ENCODE measurements at places on chromosomes 2 and 18.
A peak's percentile ranks its signal among the peaks of the same experiment; 100 is the strongest.

- no peak for DNase-seq
Observed at GRCh38 chr2:217847115-217847514, 155.7 kb downstream of the TNS1 start.

- DNase-seq = no peak
Observed at GRCh38 chr2:226440127-226440918, 359.3 kb downstream of the IRS1 start.

- DNase-seq = no peak
Observed at GRCh38 chr2:102041351-102041750, 49.6 kb downstream of the IL1R2 start.

DNA sequence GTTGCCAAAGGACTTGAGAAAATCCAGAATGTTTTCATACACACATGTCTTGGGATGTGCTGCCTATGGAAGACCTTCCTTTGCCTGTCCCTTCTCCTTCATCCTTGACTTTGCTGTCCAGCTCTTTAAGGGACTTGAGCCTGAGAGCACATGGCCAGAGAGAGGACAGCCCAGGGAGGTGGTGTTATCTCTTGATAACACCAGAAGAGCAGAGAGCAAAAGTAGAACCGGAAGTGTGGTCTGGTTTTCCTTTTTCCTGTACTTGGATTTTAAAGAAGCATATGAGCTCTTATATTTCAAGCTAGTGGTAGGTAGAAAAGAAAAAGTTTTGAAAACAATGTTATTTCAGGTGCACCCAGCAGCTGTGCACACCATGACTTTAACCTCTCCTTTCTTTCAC is 94.1 kb upstream of the ZNF532 start:
- no peak for DNase-seq

GRCh38 chr2:20049637-20050036 is 1.8 kb downstream of the LAPTM4A start:
- no peak for DNase-seq

DNA sequence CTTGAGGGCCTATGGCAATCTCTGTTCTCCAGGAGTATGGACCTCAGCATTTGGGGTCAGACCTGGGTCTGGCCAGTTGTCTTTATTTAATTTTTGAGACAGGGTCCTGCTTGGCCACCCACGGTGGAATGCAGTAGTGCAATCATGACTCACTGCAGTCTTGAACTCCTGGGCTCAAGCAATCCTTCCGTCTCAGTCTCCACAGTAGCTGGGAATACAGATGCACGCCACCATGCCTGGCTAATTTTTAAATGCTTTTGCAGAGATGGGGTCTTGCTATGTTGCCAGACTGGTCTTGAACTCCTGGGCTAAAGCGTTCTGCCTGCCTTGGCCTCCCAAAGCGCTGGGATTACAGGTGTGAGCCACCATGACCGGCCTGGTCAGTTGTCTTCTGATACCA is 46.4 kb upstream of the INHBB start:
- DNase-seq = no peak

DNA sequence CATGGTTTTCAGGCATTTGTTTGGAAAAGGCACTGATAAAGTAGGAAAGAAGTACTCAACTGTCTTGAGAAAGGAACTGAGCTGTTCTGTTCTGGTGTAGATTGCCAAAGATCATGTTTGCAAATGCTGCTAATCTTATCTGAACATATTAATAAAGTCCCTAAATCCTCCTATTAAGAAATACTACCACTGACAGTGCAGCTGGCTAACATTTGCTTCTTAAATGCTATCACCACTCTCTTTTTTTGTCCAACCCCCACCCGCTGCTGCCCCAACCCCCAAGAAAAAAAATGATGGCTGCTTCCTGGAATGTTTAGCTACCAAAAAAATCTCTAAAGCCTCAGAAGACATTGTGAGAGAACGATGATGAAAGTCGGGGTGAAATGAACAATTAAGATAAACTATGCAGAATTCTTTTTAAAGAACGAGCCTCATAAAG is 130.7 kb downstream of the CCBE1 start:
- no peak for DNase-seq

DNA sequence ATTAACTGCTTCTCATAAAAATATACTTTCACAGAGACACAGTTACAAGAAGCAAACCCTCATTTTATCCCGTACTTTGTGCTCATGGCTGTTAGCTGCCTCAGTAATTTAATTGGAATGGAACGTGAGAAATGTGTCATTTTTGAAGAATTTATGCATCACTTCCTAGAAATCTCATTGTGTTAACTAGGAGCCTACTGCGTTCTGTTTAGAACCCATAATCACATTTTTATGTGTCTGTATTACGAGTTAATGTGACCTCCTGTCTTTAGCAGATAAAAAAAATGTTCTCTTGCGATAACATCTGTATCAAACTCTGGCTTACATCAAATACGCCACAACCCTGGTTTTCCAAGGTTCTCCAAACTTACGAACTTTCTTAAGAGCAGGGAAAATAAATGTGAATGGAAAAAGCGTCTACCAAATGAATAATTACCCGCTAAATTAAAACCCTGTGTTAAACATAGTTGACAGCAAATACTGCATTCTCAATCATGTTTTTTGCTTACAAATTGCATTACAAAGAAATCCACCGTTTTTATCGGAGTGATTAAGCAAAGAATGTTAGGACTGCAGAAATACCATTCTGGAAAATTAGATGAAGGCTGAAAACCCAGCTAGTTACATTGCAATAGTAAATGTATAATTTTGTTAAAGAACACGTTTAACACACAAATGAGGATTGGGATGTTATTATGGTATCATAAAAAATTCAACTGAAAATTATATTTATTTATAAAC is 12.1 kb upstream of the GBX2 start:
- no peak for DNase-seq

DNA sequence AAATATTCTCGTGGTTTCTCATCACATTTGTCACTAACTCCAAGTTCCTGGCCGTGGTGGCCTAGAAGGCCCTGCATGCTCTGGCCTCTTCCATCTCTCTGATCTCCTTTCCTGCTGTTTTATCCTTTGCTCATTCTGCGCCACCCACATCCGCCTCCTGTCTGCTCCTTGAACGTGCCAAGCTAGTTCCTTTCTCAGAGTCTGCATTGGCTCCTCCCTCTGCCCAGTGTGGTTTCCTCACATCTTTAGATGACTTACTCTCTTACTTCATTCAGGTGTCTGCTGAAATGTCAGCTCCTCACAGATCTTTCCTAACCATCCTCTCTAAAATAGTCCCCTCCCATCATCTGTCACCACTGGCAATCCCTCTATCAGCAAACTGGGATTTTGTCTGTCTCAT is 158.6 kb upstream of the RBMS1 start:
- DNase-seq = no peak

DNA sequence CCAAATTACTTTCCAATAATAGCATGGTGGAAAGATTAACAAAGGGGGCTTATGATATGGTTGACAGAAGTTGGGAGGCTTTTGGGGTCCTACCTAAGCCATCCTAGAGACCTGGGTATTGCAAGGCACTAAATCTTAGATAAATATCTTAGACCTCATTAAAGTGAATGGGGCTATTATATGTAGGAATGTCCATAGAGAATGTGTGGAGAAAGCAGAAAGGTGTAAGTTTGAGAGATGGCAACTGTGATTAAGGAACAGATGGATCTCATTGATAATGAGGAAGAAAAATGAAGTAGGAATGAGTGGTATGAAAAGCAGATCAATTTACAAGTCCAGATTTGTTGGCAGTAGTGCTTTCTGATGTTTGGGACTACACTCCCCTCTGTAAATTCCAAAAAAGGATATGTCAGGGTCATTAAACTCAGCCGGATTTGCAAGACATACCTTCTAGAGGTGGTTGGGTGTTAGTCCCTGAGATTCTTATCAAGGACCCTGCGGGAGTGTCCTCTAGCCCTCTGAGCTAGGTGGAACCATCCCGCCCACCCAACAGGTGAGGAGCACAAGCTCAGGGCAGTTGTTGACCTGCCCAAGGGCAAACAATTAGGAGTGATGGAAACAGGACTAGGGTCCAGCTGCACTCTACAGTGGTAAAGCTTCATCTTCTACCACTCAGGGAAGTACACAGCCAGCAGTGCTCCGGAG is 12.1 kb downstream of the TCF7L1 start:
- DNase-seq = no peak

DNA sequence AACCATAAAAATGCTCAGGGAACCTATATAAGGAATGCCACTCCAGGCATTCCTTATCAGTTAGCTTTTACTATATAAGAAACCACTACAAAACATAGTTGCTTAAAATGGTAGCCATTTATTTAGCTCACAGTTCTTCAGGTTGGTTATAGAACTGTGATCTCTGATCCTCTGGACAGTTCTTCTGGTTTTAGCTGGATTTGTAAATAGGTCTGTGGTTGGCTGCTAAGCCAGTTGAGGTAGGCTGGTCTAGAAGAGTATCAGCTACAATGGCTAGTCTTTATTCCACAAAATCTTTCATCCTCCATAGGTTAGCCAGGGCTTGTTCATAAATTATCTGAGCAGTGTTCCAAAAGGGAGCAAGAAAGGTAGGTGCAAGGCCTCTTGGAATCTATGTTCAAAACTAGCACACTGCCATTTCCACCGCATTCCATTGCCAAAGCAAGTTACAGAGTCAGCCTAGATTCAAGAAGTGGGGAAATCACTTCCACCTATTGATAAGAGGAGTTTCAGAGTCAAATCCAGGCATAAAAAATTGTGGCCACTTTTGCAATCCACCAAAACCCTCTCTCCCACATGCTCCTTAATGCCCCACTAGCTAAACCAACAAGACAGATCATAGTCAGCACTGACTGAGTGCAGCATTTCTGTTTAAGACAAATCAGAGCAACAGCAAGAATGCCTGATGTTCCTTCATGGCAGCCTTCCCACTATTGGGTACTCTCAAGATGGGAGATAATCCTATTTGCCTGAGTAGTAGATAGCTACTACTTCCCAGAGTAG is 146.4 kb downstream of the IRS1 start:
- no peak for DNase-seq

- peak; percentile 34 for DNase-seq
Observed at GRCh38 chr2:37389989-37390765, 45.7 kb downstream of the QPCT start.

DNA sequence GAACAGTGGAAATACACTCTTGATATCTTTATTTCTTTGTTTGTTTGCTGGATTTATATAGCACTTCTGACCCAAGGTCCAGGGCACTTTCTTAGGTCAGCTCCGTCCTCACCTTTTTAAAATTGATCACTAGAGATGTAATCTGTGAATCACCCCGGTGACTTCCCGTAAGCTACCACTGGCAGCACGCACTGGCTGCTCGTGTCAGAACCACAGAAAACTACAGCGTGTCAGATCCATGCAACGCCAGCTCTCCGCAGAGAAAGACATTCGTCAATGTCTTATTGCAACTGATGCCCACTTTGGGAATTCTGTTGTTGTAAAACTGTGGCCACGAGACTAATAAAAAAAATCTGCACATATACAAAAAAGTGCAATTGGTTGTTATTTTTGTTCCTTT is 779.4 kb upstream of the ZEB2 start:
- DNase-seq = no peak

GRCh38 chr2:173354073-173354581 is 545 bp upstream of the CDCA7 start:
- no peak for DNase-seq

- DNase-seq = no peak
Observed at GRCh38 chr2:67294218-67294617, 102.9 kb upstream of the ETAA1 start.

DNA sequence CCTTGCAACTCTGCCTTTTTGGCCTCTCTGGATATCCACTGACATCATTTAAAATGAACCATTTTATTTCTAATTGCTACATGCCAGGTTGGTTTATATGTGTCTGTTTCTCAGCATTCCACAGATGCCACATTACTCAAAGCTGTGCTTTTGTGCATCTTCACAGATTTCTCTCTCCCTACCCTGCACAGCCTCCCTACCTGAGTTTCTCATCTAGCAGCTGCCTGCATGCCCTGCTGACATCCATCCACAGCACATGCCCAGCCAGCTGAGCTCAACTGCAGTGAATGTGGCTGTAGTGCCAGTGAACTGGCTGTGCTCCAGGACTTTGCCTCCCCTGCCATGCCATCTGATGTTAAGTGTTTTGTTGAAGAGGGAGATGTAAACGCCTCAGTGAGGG is 44.5 kb downstream of the PKP4 start:
- DNase-seq = peak; percentile 82

- no peak for DNase-seq
Observed at GRCh38 chr2:8132351-8132831, 549.5 kb upstream of the ID2 start.

DNA sequence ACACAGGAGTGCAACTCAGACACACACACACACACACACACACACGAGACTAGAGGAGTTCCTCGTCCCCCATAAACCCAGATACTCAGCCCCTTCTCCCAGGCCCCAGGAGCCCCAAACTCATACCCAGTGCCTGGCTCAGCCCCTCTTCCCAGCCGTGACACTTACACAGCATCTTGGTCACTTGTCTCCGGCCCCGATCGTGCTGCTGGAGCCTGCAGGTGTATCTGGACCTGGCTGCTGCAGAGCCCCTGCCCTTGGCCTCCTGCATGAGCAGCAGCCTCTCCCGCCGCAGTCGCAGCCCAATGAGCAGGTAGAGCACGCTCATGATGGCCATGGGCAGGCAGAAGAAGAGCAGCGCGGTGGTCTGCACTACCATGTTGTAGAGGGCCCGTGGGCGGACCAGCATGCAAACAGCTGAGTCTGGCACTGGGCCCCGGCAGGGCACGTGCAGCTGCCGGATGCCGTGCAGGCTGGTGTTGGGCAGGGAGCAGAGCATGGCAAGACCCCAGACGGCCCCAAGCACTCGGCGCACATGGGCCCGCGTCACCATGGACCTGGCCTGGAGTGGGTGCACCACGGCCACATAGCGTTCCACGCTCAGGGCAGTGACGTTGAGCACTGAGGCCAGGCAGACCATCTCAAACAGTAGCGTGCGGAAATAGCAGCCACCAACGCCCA is 2.1 kb downstream of the NMUR1 start:
- DNase-seq = no peak

- DNase-seq = no peak
Observed at GRCh38 chr2:118112771-118113334, 24.6 kb downstream of the INSIG2 start.

DNA sequence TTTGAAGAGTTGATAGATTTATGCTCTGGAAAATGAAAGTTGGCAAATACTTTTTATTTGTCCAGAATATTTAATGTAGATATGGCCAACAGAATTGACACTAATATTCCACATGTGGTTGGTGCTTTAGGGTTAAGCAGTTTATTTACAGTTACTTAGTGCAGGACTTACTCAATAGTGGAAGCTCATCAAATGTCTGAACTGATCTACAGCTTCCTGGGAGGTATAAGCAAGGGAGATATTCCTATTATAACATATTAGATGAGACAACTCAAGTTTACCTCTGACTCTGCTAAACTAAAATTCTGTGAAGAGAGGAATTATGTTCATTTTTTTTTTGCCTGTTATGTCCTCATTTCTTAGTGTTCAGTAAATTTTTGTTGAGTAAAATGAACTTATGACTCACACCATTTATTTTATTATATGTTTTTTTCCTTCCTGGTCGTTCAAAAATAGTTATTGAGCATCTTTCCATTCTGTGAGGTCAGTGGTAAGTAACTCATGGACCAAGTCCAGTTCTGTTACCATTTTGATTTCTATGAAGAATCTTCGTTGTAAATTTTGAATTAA is 13.6 kb downstream of the ABI2 start:
- DNase-seq = no peak
